ENCODE measurements at places on chromosomes 5 and 9.

DNA sequence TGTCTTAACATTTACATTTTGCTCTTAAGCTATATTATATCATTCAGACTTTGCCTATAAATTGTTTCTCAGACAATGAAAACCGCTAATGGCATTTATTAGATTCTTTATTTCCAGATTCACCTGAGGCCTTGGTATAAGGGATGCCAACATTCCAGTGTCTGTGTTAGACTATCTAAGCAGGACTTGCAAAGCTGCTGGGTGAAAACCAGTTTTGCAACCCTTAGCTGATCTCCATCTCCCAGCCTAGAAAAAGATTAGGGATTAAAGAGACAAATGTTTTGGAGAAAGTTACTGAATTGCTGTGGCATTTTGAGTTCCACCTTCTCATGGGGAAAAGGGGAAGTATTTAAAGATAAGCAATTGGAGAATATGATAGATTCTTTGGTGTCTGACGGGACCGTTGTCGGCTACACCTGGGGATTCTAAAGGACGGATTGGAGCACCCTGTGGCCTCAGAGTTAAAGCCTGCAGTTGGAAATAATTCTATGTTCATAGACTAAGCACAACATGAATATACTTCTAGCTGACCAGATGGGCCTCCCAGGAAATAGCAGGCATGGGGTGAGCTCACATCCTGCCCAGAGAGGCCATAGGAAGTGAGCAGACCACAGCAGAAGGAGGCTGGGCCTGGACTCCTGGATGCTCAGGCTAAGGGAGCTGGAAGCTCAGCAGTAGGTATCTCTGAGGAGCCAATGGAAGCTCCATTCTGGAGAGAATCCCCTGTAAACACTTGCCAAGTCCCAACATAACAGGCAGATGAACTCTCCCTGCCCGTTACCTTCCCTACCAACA is 21.8 kb downstream of the ENTREP1 start:
- no peak for DNase-seq

DNA sequence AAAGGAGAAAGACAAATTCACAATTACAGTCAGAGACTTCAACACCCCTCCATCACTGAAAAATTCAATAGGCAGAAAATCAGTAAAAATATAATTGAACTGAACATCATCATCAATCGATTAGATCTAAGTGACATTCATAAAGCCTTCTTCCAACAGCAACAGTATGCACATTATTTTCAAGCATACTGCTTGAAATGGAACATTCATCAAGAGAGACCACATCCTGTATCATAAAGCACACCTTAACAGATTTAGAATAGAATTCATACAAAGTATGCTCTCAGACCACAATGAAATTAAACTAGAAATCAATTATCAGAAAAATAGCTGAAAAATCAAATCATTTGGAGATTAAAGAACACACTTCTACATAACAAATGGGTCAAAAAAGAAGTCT is 39.1 kb downstream of the ERMP1 start:
- DNase-seq, result no peak

- DNase-seq, result no peak
Observed at GRCh38 chr5:152532714-152533113, 127.6 kb upstream of the NMUR2 start.

GRCh38 chr9:21520501-21521228 is 38.6 kb upstream of the IFNE start:
- DNase-seq, result no peak

- DNase-seq, result no peak
Observed at GRCh38 chr9:77158772-77159513, 18.4 kb upstream of the VPS13A start.

GRCh38 chr9:87587356-87587745 is 89.7 kb downstream of the DAPK1 start:
- DNase-seq, result no peak

GRCh38 chr9:80086386-80086785 is 514.6 kb downstream of the TLE4 start:
- DNase-seq, result no peak

DNA sequence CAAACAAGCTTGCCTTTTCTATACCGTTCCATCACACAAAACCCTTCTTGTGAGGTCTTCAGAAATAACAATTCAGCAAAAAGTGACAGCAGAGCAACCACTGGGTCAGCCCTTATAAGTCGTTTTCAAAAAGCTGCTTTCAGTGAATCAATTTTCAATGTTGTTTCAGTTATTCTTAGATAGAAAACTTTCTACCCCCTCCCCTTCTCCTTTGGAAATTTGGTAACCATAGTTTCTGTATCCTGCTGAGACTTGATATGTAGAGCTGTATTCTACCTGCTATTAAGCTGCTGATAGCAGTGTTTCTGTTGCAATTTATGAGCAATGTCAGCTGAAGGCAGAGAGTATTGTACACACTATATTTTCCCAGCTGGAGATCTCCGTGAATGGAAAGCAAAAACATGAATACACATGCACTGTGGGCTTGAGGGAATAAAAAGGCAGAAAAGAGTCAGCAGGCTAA is 75.7 kb downstream of the ZNF608 start:
- peak; percentile 77 for DNase-seq

DNA sequence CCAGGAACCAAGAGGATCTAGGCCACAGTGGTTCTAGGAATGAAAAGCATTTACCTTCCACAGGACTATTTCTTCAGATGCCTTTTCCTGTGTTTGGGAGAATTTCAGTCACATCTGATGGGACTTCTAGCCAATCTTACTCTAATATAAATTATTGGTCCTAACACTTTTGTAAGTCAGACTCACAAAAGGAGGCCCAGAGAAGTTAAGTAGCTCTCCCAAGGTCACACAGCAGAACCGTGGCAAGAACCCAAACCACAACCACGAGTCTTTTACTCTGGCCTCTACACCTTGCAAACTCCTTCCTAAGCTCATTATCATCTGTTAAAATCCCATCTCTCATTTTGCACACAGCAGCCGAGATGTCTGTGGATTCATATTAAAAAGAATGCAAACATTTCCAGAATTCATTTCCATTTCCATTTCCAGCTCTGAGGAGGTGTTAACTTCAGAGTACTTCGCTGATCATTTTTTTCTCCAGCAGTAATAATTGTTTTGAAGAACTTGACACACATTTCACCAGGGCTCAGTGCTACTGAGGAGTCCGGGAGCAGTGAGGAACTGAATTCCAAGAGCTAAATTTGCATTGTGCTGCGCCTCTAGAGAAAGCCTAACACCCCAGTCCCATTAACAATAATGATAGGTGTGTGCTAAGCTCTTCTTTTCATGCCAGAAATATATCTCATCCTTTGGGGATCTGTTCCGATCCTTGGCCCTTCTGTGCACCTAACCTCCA is 168.1 kb downstream of the SEMA6A start:
- DNase-seq, result no peak

GRCh38 chr9:81861644-81862043 is 66.6 kb upstream of the SPATA31D4 start:
- DNase-seq, result no peak

DNA sequence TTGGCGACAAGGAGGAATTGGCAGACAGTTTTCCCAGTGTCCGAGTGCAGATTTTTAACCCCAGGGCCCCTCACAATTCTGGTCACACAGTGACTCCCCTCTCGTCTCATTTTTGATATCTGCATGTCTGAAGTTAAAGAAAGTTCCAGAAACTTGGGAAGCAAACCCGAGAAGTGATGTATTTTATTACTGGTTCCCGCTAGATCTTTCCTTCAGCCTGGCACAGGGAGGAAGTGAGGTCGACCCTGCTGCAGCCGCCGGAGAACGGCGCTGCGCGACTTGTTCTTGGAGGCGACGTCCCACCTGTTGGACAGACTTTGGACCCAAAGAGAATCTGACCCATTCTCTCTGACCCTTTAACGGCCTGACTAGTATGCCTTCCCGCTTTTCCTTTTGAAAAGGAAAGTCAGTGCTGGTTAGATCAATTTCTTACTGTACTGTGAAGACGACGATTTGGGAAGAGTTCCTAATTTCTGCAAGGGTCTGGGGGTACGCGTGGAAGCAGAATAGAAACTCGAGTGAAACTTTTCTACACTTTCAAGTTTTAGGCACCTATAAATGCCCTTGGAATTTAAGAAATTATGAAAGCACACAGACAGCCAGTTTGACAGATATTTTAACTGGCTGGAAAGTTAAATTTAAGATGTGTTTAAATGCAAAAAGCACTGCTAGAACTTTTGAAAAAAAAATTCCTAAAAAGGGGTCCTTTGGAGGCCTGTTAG is 744 bp downstream of the OTULIN start:
- no peak for DNase-seq

DNA sequence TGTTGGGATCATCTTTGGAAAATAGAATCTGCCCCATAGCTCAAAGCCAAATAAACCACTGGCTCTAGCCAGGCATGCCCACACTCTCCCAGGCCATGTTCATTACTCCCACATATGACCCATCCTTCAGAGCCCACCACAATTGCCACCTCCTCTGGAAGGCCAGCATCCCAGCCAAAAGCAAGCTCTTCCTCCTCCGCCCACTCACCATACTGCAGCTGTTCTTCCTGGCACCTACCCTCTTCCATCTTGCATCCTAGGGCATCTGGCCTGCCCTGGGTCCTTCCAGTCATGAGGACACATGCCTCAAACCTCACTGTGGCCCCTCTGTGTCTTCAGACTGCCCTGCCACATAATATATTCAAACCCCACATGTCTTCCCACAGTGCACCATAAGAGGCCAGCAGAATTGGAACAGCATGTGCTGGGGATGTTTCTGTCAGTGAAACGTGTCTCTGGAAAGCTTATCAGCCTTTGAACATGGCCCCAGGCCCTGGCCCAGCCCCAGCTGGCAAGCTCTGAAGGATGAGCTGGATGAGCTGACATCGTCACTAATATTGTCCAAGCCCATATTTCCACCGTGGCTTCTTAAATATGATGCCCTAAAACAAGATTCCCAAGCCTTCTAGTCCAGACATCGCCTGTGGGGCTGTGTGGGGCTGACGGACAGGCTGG is 230.8 kb downstream of the AGTPBP1 start:
- no peak for DNase-seq

DNA sequence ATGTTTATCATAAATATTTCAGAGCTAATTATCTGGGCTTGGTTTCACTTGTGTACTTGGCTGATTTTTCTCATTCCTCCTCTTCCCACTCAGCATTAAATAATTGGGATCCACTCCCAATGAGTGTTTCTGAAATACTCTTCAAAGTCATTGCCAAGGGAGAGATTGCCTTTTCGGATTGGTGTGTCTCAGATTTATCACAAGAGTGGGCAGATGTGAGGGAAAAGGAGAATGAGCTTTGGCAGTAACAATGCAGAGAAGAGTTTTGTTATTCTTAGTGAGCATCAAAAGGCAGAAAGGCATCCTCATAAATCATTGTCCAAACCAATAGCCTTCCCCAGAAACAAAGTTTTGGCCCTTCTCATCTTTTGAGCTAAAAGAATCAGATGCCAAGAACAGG is 79.2 kb downstream of the SEMA5A start:
- DNase-seq, result no peak

DNA sequence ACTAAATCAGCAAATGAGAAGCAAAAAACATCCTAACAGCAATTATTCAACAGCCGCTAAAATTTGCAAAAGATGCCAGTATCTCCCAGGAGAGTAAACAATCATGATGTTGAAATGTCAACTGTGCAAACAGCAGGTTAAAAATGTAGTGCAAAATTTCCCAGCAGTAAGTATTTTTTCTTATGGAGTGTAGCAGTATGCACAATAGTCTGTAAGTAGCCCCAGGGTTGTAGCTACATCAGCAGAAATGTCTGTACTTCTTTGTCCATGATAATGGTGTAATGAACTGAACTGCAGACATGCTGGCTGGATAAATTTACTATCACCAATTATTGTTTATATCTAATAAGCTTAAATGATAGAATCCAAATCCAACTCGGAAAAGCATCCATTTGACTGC is 31.4 kb downstream of the GRIN3A start:
- no peak for DNase-seq

DNA sequence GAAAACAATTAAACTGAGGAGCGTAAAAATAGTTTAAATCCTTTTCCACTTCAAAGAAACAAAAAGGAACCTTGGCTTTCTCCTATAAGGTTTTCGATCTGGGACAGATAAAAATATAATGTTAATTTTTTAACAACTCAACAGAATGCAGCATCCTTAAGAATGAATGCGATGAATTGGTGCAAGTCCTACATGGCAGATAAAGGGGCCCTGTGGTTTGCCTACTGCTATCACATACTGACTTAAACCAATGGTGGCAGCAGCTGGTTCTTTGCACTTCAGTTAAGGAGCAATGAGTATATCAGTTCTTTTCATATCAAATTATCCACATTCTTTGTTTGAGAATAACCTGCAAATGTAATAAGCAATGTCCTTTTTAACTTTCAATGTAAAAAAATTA is 12.4 kb upstream of the TYRP1 start:
- DNase-seq, result no peak

DNA sequence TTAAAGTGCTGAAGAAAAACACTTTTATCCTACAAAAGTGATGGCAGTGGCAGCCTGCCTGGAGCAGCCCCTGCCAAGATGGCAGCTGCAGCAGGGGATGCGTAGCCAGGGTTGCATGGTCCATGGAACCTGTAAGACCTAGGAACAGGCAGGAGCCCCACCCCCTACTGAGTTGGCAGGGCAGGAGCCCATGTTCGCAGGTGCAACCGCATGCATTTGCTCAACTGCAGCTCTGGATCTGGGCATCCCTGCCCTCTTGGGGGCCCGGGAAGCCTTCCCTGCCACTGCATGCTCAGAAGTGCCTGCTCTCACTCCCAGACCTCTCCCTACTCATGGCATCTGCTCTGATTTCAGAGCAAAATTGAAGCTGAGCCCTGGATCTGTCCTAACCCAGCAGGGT is 779.6 kb downstream of the CDH18 start:
- DNase-seq, result no peak

DNA sequence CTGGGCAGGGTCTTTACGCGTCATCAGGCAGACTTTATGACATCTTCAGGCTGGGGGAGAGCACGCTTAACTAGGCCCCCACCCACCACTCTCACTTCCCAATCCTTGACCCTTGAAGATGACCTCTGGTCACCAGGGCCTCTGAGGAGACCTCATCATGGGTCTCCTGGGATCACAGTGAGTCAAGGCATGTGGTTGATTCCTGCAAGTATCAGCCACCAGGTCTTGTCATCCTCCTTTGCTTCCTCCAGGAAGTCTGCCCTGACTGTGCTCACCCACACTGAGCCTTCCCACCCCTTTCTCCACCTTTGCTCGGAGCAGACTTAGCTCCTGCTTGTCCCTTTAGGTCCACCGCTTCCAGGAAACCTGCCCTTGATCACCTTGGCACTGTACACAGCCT is 17.3 kb downstream of the ODF2 start:
- DNase-seq, result no peak

DNA sequence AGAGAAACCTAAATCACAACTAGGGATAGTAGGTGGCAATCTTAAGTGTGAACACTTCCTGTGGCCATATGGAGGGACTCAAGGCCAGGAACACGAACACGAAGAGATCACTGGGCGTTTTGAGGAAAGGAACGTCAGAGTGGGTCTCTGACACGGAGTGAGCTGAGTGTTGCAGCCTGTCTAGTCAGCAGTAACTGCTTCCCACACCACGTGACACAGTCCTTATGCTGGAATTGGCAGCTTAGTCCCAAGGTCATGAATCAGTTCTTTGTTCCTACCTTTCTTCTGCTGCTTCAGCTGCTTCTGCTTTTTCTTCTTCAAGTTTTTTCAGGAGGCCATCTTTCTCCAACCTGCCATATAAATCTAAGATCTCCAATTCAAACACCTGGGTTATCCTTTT is 18.2 kb downstream of the SPACA9 start:
- DNase-seq, result no peak

GRCh38 chr5:59790776-59791475 is 102.6 kb downstream of the PDE4D start:
- no peak for DNase-seq

All from NCI-H2081 treated with DMSO at 0.1 percent for 48 hours (cell line).